ENCODE measurements at places on chromosomes 3 and 15.

DNA sequence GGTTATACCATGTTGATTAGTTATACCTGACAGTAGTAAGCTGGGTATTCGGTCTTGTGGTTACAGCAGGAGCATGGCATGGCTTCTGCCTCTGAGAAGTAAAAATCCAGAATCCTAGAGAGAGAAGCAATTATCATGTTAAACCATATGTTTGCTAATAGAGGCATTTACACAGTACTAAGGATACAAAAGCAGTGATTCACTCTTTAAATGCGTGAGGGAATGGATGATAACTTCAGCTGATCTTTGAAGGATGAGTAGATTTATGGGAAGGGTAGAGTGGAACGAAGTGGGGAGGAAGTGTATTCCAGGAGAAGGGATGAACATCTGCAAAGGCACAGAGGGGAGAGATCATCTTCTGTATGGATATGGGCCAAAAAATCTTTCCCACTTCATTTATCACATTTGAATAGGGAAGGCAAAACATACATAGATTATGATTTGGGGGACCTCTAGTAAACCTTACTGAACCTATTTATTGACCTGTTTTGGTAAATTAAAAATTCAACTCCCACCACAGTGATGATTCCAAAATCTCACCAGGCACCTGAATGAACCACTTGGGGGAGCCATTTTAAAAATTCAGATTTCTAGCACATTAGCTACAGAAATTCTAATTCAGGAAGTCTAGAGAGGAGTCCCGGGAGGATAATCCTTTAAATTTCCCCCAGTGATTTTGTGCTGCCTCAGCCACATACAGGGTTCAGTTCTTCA lies 35.1 kb downstream of the IGSF10 start:
- peak; percentile 28 for DNase-seq

GRCh38 chr3:30259730-30260129 lies 346.7 kb upstream of the TGFBR2 start:
- no peak for DNase-seq

DNA sequence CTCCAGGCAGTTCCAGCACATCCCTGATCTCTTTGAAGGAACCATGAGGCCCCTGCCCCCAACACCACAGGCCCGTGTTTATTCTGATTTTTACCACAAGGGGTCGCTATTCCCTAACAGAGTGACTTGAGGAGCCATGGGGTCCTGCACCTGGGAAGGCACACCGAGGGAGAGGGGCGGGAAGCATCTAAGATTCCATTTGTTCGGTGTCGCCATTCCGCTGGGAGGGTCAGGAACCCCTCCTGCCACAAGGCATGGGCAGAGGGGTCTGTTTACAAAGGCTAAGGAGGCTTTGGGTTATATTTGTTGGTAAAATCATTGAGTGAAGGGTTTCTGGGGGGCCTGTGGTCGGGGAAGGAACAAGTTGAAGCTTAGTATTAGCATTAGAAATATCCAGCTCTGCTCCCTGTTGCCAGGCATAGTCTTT lies 77.1 kb downstream of the WDR76 start:
- DNase-seq, result peak; percentile 50

DNA sequence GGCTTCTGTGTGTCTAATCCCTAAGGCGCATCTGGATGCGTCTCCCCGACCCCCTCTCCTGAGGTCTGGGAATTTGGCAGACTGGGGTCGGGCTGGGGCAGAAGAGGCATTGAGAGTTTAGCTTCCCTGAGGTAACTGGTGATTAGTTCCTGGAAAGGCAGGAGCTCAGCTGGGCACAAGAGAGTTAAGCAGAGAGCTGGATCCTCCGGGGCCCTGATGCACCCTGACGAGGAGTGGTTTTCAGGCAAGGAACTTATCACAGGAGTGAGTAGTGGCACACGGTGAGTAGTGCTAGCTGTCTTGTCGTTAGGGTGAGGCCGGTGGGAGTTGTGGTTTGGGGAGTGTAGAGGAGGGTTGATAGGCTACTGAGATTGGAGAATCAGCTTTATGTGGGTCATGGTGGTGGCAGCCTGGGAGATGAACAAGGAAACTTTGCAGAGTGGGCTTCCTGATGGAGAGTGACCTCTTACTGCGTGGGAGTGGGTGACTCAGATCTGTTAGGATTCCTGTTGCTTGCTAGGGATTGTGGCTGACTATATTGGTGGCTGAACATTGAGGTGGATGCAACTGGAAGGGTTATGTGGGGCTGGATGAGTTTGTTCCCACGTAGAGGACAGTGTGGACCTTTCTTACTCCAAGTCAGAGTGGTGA lies 897 bp downstream of the RAD54L2 start:
- DNase-seq, result peak; percentile 78

DNA sequence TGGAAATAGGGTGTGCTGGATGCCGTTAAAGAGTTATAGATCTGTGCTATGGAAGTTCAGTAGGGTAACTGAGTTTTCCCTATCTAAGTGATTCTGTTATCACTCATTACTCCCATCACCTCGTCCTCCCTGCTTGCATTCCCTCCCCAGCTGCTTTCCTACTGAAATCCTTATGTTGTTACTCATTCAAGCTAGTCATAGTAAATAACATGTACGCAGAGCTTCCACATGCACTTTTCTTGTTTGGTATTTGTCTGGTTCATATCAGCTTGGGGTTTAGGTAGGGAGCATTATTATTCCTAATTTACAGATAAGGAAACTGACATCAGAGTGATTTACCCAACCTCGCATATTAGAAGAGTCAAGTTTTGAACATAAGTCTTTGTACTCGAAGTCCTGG lies 135.1 kb downstream of the HCN4 start:
- DNase-seq, result peak; percentile 85

DNA sequence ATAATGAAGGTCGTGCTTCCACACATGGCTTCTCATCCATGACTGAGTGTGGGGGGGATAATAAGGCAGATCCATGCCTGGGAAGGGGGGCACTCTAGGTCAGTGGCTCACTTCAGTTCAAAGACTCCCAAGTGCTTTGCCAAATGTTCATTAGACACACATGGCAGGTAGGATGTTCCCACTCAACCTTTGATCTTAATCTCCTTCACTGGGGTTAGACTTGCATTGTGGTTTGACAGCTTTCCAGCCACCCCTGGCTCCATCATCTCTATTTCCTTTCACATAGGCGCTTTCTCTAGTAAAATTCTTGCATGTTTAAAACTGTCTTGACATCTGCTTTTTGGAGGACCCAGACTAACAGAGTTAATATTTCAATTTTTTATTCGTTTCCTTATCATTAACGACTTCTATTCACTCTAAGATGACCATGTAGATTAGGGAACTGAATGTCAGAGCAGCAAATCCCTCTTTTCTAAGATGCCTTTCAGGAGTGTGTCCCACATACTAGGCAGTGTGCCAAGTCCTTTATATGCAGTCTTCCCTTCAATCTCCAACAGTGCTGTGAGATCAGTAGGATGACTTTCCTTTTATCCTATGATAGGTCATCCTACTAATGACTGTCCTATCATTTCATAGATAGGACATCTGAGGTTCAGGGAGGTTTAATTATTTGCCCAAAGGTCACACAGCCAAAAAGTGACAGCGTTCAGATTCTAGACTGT lies 57.9 kb downstream of the BTD start:
- DNase-seq, result no peak

- no peak for DNase-seq
Measured at GRCh38 chr3:127473244-127474024, 117.1 kb downstream of the TPRA1 start.

GRCh38 chr15:79193103-79193502 lies 89.4 kb upstream of the ANKRD34C start:
- no peak for DNase-seq

GRCh38 chr3:28923994-28924393 lies 356.9 kb upstream of the RBMS3 start:
- no peak for DNase-seq

DNA sequence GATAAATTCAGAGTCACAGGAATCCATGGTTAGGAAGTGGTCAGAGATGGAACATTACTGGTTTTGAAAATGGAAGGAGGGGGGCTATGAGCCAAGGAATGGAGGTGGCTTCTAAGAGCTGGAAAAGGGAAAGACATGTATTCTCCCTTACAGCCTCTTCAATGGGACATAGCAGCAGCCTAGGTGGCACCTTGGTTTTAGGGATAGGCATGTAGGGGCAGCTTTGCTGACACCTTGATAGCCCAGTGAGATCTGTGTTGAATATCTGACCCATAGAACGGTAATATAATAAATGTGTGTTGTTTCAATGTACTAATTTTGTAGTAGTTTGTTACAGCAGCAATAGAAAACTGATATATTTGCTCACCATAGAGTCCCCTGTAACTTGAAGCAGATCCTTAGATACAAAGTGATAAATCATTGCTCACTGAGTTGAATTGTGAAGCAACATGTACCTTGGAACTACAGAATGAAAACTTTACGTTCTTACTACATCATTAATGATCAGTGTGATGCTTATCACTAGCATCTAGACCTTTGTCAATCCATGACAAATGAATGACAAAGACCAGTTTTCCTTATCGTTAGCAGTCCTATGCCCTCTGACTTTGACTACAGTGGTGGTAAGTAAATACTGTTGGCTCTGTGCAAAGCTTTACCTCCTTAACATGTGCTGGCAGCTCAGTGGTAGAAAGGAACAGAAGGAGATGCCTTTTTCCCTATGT lies 53.8 kb downstream of the TMEM45A start:
- no peak for DNase-seq

DNA sequence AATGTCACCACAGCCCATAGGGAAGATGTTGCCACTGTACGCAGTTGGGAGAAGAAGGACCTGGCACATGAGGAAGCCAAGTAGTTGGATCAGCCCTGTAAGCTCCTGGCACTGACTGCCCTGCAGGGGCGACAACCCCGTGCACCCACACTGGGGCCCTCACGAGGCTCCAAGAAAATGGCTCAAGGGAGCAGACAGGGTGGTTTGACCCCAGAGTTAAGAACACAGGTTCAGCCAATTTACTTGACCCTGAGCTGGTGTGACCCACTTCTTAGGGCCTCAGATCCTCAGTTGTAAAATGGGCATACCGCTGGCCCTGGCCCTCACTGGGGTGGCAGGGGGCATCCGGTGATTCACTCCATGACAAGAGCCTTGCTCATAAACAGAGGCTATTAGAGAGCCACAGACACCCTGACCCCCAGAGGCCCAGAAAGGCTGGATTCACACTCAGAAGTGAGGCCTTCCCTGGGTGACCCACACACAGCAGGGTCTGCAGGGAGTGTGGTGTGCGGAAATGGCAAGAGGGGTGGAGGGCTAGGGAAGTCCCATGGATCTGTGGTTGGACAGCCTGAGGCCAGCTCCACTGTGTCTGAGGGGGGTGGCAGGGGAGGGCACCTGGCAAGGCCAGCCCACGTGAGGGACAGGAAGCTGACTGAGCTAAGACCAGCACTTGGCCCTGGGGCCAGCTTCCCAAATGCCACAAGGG lies 1.7 kb upstream of the HHATL start:
- DNase-seq, result no peak

GRCh38 chr3:14290631-14291385 lies 111.6 kb upstream of the SLC6A6 start:
- peak; percentile 55 for DNase-seq

- DNase-seq, result peak; percentile 10
Measured at GRCh38 chr15:72057548-72058091, 60.3 kb downstream of the MYO9A start.

- DNase-seq, result no peak
Measured at GRCh38 chr3:31522152-31522551, 10.6 kb upstream of the STT3B start.

- no peak for DNase-seq
Measured at GRCh38 chr3:114846779-114847178, 300.3 kb downstream of the ZBTB20 start.

DNA sequence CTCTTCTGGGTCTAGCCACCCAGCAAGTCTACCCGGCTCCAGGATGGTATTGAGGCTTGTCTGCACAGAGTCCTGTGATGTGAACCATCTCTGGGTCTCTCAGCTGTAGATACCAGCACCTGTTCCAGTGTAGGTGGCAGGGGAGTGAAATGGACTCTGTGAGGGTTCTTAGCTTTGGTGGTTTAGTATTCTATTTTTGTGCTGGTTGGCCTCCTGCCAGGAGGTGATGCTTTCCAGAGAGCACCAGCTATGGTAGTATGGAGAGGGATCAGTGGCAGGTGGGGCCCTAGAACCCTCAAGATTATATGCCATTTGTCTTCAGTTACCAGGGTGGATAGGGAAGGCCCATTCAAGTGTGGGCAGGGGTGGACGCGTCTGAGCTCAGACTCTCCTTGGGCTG lies 283.4 kb upstream of the LYSMD4 start:
- DNase-seq, result no peak

GRCh38 chr15:48285329-48286214 lies 45.7 kb upstream of the DUT start:
- DNase-seq, result peak; percentile 77

GRCh38 chr15:27683121-27683520 lies 416.0 kb downstream of the OCA2 start:
- DNase-seq, result no peak

DNA sequence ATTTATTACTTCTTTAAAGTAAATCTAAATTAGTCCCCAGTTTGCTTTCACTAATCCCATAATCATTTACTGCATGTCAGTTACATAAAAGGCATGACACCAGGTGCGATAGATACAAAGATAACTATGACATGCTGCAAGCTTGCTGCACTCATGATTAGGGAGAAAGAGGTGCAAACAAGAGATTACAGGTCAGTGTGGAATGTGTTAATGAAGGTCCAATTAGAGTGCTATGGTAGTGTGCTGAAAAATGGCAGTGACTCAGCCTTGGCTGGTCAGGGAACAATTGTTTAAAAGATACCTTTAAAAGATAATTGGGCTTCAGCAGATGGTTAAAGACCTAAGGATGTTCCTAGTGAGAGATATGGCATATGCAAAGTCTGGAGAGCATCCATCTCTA lies 352.6 kb upstream of the TGFBR2 start:
- no peak for DNase-seq

DNA sequence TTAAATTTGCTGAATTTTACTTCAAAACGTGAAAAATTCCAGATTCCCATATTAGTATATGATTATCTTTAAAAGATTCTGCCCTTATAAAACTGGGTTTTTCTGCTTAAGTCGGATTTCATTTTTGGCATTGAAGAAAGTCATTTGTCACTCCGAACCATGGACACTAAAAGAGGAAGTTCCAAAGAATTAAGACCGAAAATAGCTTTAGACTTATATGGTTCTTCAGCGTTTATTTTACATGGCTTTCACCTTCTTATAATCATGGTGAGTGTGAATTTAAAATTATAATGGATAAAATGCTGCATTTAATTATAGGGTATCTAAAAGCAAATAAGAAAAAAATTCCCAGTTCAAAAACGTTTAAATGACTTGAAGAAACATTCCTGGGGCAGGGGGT lies 1.0 kb downstream of the C3orf38 start:
- no peak for DNase-seq

- DNase-seq, result no peak
Measured at GRCh38 chr3:34394978-34395748, 596.7 kb downstream of the PDCD6IP start.

DNA sequence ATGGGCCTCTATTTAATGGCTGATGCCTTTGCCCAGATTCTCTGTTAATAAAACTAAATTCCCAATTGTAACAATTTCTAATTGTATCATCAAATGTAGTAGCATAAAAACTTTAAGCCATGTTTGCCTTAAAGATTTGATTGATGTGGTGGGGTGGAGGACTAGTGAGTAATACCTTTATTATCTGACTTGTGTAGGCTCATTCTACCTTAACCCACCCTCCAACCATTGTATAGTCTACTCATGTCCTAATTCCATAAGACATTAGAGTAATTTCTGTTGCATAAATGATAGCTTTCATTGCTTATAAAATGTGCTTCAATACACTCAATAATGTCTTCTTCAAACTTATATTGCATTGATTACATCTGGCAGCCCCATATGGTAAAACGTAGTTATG lies 25.8 kb downstream of the SERPINI1 start:
- DNase-seq, result no peak

Measured in amniotic epithelial cell (primary cell).